SHP77 (cell line): ENCODE measurements at places on chromosomes 5 and 9.

DNA sequence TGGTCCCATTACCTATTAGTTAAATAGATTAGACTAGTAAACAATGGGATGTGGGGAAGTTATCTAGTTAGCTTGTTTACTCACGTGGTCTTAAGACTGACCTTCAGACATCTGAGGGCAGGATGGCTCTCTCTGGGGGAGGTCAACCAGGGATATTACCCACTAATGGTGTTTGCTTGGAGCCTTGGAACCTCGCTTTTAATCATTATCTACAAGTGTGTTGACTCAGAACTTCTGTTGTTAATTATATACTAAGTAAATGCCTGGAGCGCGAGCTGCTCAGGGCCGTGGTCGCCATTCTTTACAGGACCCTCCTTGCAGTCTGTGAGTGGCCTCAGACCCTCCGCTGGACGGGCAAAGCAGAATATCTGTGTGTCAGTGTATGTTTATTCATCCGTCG lies 48.5 kb upstream of the ZNF354A start:
- DNase-seq: no peak

GRCh38 chr5:76331126-76331525 lies 72.0 kb upstream of the IQGAP2 start:
- no peak for DNase-seq

GRCh38 chr5:113804943-113805342 lies 291.4 kb downstream of the YTHDC2 start:
- no peak for DNase-seq

- DNase-seq: no peak
Measured at GRCh38 chr5:2291146-2291840, 408.6 kb upstream of the IRX4 start.

- DNase-seq: no peak
Measured at GRCh38 chr9:109385499-109385898, 64.6 kb upstream of the EPB41L4B start.

- DNase-seq: no peak
Measured at GRCh38 chr9:71587576-71588362, 180.5 kb downstream of the CEMIP2 start.

GRCh38 chr5:179407191-179408175 lies 62.2 kb upstream of the ADAMTS2 start:
- no peak for DNase-seq

GRCh38 chr5:485946-486491 lies 38.2 kb downstream of the SLC9A3 start:
- no peak for DNase-seq

DNA sequence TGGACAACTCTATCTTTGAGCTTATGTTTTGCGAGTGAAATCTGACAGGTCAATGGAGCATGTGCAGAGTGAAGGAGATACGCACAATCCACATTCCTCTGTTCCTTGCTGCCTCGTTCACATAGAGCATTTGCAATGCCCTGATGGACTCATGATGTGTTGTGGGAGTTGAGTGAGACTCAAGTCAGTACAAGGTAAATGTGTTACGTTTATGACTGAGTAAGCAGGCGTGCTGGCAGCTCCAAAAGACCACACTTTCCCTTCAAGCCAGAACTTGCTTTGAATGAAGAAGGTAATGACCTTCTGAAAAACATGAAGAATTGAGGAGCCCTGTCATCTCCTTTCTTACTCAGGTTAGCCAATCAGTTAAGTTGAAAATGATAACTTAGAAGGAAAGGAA lies 477.8 kb downstream of the CTNND2 start:
- DNase-seq: no peak

- DNase-seq: no peak
Measured at GRCh38 chr9:7144265-7145046, 386.7 kb downstream of the KDM4C start.

GRCh38 chr9:630817-631216 lies 210.7 kb upstream of the DMRT1 start:
- DNase-seq: no peak

- DNase-seq: no peak
Measured at GRCh38 chr5:136051486-136052220, 22.9 kb downstream of the TGFBI start.

- no peak for DNase-seq
Measured at GRCh38 chr5:53089481-53089991, 20.0 kb downstream of the MOCS2 start.

- DNase-seq: no peak
Measured at GRCh38 chr9:121271368-121272341, 3.7 kb downstream of the GSN start.

- no peak for DNase-seq
Measured at GRCh38 chr5:168649306-168649705, 70.1 kb upstream of the PANK3 start.

DNA sequence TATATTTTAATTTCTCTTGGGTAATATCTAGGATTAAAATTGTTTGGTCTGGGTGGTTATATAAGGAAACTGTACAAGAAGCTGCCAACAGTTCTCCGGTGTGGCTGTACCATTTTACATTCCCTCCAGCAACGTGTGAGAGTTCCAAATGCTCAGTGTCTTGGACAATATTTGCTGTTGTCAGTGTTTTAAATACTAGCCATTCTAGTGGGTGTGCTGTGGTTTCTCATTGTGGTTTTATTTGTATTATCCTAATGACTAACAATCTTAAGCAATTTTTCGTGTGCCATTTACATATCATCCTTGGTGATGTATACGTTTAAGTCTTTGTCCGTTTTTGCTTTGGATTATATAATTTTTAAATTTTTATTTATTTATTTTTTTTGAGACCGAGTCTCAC lies 34.0 kb downstream of the TNFSF15 start:
- no peak for DNase-seq

DNA sequence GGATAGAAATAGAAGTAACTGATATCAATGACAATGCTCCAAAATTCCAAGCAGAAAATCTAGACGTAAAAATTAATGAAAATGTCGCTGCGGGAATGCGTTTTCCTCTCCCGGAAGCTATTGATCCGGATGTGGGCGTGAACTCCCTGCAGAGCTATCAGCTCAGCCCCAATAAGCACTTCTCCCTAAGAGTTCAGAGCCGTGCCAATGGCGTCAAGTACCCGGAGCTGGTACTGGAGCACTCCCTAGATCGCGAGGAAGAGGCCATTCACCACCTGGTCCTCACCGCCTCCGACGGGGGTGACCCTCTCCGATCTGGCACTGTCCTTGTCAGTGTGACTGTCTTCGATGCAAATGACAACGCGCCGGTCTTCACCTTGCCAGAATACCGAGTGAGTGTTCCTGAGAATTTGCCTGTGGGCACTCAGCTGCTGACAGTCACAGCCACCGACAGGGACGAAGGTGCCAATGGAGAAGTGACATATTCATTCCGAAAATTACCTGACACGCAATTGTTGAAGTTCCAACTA lies 818 bp downstream of the PCDHGA10 start:
- DNase-seq: no peak

DNA sequence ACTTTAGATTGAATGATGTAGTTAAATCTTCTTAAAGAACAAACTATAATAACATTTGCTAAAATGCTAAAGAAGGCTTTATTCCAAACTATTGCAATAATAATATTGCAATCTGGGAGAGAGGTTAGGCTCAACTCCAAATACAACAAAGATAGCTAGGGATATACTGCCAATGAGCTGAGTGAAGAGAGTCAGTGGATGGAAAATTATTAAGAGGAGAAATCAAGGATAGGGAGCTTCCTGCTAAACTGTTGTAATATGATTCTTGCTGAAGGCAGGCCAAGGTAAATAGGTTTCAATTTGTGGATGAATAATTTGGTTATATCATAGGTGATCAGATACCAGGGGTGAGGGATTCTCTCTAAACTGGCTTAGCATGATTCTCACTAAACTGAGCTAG lies 1651.5 kb downstream of the EFNA5 start:
- no peak for DNase-seq

GRCh38 chr9:35736201-35736633 lies 3.8 kb downstream of the CREB3 start:
- DNase-seq: peak; percentile 49

GRCh38 chr9:86408121-86408520 lies 53.9 kb upstream of the TUT7 start:
- DNase-seq: no peak

DNA sequence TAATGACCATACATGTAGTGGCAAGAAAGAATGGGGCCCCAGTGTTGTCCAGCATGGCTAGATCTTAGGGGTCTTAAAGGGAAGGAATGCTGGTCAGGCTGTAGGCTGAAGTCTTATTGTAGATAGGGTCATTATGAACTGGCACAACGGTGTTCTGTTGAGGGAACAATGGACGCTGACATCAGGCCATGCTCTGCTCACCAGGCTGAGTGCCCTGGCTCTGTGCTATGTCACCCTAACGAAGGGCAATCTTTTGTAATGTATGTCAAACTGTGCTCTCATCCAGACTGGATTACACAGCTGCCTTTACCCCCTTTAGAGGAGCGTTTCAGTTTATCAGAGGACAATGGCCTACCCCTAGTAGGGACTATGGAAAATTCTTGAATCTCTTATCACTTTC lies 14.6 kb upstream of the ZNF608 start:
- DNase-seq: peak; percentile 33

DNA sequence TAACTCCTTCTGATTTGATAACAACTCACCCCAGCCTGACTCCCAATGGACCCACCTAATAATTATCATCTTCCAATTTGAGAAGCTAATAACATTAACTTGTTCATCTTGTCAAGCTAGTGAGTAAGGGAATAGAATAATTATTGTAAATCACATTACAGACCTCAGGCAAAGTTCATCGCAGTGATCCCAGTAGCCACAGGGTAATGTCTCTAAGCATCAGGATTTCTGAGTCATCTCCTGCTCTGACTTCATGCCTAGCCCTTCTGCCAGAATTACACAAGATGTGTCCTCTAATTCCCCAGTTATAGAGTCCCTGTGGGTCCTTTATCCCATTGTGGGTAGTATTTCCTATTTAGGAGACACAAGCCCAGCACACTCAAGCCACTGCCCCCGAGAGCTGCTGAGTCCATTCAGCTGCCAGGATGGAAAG lies 365.7 kb downstream of the DEPDC1B start:
- no peak for DNase-seq

DNA sequence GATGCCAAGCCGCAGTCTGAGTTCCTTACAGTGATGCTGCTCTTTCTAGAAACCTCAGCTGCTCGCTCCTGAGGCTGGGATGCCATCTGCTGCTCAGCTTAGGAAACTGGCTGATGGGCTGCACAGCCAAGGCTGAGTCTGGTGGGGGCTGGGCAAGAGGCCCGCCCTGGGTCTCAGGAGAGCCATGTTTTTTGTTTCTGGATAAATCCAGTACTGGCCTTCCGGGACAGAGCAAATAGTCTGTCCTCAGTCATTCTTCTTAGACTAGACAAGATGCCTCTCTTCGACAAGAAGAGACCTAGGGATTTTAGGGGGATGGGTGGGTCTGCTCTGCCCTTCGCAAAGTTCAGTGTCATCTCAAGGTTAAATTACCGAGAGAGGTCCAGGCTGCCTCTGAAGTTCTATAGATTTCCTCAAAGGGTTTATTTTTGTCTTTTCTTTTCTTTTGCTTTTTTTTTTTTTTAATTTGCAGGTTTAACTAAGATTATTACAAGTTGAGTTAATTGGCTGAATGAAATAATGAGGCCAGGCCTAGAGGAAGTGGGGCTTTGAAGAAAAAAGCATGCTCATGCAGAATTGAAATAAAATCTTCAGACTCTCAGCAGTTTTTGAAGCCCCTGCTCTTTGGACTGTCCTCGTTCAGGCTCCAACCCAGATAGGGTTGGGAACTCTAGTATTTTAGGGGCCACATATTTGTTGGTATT lies 30.6 kb upstream of the MATR3 start:
- DNase-seq: peak; percentile 96

- peak; percentile 26 for DNase-seq
Measured at GRCh38 chr9:38160613-38161215, 91.7 kb upstream of the SHB start.

DNA sequence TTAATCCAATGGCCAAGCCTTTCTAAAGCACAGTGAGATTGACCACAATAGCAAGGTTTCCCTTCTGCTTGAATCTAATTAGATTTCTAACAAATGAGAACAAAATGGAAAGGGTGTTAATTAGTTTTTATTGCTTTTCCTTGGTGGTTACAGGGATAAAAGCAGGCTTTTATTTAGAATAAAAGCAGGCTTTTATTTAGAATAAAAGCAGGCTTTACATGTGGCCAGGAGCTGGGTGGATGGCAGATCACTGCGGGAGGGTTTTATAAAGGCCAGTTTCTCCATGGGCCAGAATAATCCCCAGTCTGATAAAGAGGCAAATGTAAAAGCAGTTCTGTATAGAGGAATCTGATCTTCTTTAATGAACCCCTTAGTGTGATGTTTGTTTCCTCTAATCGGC lies 470.2 kb downstream of the TMEM232 start:
- no peak for DNase-seq

- no peak for DNase-seq
Measured at GRCh38 chr9:72948575-72949243, 4.1 kb downstream of the ALDH1A1 start.

DNA sequence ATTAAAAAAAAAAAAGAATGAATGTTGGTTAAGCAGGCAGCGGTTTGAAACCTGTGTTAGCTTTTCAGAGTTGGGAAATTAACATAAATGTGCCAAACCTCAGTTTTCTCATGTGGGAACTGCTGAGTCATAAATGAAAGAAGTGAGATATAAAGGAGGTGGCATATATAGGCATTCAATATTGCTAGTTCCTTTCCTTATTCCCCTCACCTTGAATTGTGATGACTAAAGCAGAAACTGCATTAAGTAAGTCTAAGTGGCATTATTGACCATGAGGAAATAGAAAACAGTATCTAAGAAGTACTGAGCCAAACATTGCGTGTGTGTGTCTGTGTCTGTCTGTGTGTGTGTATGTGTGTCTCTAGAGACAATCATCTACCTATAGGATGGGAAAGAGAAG lies 691.2 kb downstream of the TLR4 start:
- no peak for DNase-seq

DNA sequence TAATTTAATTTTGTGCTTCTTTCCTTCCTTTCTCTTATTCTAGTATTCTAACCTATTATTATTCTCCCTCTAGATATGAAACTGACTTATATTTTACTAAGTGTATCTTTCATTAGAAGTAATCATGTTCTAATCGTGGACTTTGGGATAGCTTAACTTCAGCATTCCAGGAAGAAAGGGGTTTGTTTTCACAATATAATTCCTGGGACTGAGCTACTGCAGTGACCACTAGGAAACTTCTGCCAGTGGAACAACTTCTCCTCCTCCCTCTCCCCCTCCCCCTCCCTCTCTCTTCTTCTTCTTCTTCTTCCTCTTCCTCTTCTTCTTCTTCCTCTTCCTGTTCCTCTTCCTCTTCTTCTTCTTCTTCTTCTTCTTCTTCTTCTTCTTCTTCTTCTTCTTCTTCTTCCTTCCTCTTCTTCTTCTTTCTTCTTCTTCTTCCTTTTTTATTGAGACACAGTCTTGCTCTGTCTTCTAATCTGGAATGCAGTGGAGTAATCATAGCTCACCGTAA lies 127.9 kb downstream of the NNT start:
- DNase-seq: no peak

DNA sequence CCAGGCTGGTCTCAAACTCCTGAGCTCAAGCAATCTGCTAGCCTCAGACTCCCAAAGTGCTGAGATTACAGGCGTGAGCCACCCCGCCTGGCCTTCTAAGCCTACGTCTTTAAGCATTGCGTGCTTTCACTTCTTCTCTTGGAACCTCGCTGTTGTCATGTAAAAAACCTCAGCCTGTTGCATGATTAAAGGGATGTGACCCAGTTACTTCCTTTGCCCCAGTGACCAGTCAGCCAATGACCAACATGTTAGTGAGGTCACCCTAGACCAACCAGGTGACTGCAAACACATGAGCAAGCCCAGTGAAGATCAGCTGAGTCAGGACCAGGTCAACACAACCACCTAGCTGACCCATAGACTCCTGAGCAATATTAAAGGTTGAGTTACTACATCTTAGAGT lies 10.5 kb downstream of the KIF4B start:
- DNase-seq: no peak
